ENCODE measurements at places on chromosomes 4 and X. TPM values are rescaled to one million over a fixed set of nuclear protein-coding genes. Genes with fewer than 3 reads are reported as not detected.

DNA sequence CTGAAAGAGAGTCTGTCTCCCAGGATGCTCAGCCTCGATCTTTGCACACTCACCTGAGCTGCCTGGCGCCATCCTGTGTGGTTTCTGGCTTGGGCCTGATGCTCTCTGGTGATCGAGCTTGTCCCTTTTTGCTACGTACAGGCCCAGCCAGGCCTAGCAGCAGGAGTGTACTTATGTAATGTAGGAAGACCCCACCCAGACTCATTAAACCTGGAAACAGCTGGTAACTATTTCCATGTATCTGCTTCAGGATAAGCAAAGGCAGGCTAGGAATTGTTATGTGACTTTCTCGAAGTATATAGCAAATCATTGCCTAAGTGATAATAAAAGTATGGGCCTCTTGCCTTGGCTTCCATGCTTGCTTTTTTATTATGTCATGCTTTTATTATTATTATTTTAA is 18.6 kb upstream of the ARSJ start:
- no peak for DNase-seq

Gene DMRTC1B
- total RNA-seq, result 2.3 TPM

- DNase-seq, result no peak
Observed at GRCh38 chr4:118797558-118798142, 38.3 kb downstream of the SEC24D start.

GRCh38 chr4:6909970-6910339 is 329 bp downstream of the TBC1D14 start:
- DNase-seq, result no peak

DNA sequence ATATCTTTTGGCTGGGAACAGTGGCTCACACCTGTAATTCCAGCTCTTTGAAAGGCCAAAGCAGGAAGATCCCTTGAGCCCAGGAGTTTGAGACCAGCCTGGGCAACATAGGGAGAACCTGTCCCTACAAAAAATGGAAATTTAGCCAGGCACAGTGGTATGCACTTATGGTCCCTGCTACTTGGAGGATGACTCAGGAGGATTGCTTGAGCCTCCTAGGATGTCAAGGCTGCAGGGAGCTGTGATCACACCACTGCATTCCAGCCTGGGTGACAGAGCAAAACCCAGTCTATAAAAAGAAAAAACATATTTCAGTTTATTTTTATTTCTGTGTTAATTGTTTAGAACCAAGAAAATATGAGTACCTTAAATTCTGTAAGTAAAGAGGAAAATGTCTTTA is 123.7 kb downstream of the CBR4 start:
- no peak for DNase-seq

Gene BEND2
- not detected for total RNA-seq

GRCh38 chr4:80409809-80410208 is 74.3 kb downstream of the CFAP299 start:
- no peak for DNase-seq

GRCh38 chrX:13099121-13099520 is 54.7 kb upstream of the FAM9C start:
- DNase-seq, result no peak

Gene EFHC2
- 2.8 TPM for total RNA-seq

GRCh38 chr4:3255611-3256186 is 6.7 kb downstream of the MSANTD1 start:
- no peak for DNase-seq

DNA sequence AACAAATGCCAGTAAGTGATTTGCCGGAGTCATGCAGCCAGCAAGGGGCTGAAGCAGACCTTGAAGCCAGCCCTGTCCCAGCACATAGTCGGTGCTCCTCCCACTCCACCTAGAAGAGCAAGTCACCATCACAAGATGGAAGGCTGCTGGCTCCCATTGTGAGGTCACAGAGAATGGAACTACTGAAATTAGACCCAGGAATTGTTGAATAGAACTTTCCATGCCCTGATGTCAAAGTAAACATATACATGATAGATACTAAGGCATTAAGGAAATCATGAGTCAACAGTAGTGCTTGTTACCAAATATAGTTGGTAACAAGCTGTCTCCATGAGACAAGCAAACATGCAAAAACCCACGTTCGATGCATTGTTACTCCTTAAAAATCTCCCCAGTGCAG is 177.1 kb upstream of the MID1 start:
- DNase-seq, result no peak

GRCh38 chrX:133346026-133346425 is 69.3 kb downstream of the GPC4 start:
- DNase-seq, result no peak

- DNase-seq, result no peak
Observed at GRCh38 chr4:1998296-1998695, 10.5 kb downstream of the NELFA start.

DNA sequence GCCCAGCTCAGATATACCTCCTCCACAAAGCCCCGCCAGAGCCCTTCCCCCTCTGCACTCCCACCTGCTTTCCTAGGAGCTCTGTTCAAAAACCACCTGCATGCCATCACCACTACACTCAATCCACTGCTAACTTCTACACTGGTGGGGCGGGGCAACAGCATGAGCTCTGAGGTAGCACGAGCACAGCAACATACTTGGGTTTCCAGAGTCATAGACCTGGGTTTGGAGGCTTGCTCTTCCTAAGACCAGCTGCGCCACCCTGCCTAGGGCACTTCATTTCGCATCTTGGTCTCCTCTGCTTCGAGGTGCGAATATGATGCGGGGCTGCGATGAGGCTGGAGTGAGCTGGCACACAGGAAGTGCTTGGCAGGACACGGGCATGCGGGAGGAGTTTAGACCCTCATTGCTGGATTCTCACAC is 3.6 kb downstream of the SASH3 start:
- no peak for DNase-seq

DNA sequence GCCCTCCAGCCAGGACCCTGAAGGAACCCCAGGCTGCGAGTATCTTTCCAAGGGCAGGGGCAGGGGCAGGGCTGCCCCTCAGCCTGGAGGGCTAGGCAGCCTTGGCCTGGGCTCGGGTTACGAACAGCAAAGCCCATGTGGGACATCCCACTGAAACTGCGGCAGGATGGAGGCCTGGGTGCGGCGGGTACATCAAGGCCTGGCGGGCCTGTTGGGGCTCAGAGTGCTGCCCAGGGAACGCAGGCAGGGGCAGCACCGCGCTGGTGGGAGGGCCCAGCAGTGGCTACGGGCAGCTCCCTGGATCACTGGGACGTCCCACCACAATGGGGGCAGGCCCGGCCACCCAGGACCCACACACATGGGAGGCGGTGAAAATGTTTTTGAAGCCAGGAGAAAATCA is 10.9 kb downstream of the NAT8L start:
- no peak for DNase-seq

Gene CENPVL1
- not detected for total RNA-seq

DNA sequence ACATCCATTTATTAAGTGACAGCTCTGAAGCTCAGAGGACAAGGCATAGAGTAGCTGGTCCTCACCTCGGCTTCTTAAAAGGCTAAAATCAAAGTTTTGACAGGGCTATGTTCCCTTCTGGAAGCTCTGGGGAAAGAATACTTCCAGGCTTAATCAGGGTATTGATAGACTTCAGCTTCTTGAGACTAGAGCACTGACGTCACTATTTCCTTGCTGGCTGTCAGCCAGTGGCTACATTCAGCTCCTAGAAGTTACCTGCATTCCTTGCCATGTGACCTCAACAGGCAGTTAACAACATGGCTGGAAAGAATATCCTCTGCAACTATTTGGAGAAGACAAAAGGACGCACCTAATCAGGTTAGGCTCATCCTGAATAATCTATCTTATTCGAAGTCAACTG is 1144.8 kb downstream of the ADGRL3 start:
- no peak for DNase-seq

- DNase-seq, result no peak
Observed at GRCh38 chrX:45794323-45794994, 593.8 kb upstream of the DIPK2B start.

GRCh38 chrX:78092296-78092695 is 11.8 kb upstream of the PGK1 start:
- no peak for DNase-seq

DNA sequence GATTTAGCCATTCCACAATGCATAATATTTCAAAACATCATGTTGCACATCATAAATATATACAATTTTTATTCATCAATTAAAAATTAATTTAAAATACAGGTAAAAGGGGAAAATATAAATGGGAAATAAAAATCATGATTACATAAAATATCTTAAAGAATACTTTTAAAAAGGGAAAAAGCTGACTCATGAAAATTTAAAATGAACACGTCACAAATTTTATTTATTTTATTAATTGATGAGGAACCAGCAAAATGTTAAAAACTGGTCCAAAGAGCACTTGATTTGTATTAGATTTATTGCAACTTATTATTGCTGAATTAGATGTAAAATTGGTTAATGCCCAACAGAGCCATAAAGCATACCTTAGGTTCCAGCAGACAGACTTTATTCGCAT is 78.5 kb upstream of the ANK2 start:
- no peak for DNase-seq

- DNase-seq, result no peak
Observed at GRCh38 chr4:655464-656151, 18.5 kb downstream of the ATP5ME start.

DNA sequence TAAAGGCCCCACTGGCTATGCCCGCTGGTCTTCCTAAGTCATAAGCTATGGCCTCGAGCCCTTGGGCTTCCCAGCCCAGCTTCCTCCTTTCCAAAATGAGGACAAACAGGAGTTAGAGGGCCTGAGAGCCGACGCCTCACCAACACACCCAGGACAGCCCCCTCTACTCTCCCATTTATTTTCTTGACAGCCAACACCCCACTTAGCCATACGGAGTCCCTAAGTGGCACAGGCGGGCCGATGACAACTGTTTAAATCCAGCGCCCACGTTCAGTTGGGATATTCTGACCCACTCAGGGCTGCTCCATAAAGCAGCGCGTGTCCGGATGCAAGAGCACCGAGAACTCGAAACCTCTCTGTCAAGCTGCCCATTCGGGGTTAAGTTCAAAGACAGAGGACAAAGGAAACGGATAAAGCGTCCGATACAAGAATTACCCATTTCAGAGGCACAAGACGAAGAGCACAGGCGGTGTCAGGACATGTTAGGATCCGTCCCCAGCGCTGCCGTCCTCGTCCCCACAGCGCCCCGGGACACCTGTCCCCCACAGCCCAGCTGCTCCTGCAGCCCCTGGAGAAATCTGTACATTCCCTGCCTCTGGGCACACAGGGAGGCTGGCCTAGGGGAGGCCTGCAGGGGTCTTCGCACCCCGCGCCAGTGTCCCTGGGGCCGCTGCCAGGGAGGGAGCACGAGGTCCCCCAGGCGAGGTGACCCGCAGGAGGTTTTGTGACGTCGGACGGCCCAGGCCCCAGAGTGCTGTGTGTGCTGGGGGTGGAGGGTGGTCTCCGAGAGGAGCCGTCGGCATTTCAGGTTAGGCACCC is 1.2 kb downstream of the PRKX start:
- no peak for DNase-seq

Gene PNMA5
- not detected for total RNA-seq

Gene SHISA3
- 0.51 TPM for total RNA-seq

Gene RRH
- 1.5 TPM for total RNA-seq
